Stimulated activated CD4-positive, alpha-beta T cell treated with anti-CD3 and anti-CD28 coated beads, Interleukin-12 subunit alpha, Interleukin-12 subunit beta, amount 100 ng/mL, for 24 hours (primary cell): ENCODE measurements at places on chromosomes 7 and 10.

- DNase-seq = no peak
Measured at GRCh38 chr10:30284865-30285594, 64.0 kb downstream of the MTPAP start.

DNA sequence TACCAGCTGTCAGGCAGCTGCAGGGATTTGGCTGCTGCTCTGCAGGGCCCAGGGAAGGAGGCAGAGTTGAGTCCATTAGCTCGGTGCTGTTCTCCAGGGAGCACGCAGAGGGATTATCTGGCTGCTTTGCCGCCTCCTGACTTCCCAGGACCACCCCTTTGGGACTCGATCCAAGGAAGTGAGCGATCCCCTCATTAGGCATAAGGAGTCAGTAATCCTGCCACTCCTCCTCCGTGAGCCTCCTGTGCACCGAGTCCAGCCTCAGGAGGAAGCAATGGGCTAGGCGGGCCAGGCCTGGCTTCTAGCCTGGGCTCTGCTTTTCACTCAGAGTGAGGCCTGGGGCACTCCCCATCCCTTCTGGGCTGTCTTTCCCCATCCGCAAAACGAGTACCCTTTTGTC, 417.9 kb downstream of the RPS24 start:
- DNase-seq = no peak

GRCh38 chr7:135232720-135233119, 918 bp upstream of the STRA8 start:
- DNase-seq = no peak

DNA sequence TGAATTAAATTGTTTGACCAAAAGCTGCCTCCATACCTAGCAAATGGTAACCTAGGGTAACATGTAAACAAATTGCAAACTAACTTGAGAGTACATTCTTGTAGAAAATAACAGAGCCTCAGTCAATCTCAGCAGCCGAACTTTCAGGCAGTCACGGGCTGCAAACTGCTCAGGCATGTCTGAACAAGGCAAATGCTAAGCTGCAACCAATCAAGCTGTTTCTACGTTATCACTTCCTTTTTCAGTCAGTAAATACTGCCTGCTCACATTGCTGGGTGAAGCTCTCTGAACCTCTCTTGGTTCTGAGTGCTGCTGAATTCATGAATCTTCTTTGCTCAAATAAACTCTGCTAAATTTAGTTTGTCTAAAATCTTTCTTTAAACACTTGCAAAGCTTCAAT, 1212.4 kb downstream of the SORCS1 start:
- DNase-seq = no peak

GRCh38 chr7:131015657-131015958, 281.6 kb upstream of the KLF14 start:
- DNase-seq = no peak

DNA sequence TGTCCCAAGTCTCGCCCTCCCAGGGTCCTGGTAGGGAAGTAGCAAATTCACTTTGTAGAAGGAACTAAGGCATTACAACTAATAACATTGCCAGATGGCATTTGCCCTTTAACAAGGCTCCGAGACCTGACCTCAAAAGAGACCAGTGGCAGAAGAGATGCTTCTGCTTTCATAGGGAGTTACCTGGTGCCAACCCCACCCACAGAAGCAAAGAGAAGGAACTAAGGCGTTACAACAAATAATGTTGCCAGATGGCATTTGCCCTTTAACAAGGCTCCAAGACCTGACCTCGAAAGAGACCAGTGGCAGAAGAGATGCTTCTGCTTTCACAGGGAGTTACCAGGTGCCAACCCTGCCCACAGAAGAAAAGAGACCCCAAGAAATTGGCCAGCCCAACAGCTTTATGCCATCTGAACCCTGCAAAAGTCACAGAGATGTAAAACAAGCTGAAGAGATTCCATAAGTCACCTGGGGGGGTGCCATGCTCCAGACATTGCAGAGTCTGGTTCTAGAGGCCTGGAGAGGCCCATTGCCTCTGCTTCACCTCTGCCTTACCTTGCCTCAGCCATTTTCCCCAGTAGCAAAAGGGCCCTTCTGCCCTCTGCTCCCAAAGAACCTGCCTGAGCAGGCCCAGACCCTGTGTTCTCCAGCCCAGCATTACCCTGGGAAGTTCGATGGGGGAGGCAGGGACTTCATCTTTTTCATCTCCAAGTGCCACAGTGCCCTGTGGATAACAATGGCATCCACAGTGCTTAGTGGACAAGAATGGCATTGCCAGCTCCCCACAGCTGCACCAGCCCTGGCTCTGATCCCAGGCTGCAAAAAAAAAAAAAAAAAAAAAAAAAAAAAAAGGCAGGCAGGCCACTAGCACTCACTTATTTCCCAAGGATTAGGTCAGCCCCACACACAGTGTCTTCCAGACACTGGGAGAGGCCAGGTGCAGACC, 179.5 kb upstream of the PLXNA4 start:
- no peak for DNase-seq

GRCh38 chr7:116265881-116266280, 55.5 kb downstream of the TES start:
- DNase-seq = no peak

DNA sequence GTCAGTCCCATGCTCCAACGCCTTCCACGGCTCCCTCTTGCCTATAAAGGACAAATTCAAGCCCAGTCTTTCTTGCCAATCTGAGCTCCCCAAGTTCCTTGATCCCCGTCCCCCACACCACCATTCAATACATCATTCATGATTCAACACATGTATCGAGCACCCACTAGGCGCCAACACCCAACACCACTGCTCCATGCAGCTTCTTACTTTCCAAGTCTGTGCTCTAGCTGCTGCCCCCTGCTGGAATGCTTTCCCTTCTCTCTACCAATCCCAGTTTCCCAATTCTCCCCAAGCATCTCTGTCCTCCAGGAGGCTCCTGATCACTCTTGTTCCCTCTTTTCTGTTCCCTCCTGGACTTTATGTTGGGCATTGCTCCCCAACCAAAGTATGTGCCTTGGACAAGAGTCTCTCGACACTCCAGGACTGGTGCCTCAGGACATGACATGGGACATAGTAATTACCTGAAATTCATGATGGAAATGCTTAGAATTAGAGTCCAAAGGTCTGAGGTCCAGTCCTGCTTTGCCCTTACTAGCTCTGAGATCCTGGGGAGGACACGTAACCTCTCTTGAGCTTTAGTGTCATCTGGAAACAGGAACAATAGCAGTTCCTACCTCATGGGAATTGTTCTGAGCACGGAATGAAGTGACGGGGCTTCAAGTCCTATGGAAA, 172.7 kb downstream of the NEURL1 start:
- DNase-seq = no peak

GRCh38 chr10:71230656-71231025, 18.3 kb downstream of the UNC5B start:
- DNase-seq = no peak

- DNase-seq = peak; percentile 59
Measured at GRCh38 chr10:62050893-62051433, 149.5 kb downstream of the ARID5B start.

GRCh38 chr10:15712883-15713282, 6.8 kb downstream of the ITGA8 start:
- DNase-seq = no peak

- no peak for DNase-seq
Measured at GRCh38 chr10:126713594-126713993, 43.1 kb upstream of the C10orf90 start.

DNA sequence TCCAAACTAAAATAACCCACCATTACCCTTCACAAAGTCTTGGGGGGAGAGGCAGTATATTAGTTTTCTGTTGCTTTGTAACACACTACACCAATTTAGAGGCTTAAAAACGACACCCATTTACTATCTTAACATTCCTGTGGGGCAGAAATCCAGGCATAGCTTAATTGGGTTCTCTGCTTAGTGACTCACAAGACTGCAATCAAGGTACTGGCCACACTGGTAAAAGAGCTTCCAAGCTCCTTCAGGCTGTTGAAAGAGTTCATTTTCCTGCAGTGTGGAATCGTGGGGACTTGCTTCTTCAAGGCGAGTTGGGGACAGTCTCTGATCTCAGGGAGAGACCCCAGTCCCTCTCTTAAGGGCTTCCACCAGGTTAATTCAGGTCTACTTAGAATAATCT, 139.1 kb downstream of the XPNPEP1 start:
- DNase-seq = no peak

DNA sequence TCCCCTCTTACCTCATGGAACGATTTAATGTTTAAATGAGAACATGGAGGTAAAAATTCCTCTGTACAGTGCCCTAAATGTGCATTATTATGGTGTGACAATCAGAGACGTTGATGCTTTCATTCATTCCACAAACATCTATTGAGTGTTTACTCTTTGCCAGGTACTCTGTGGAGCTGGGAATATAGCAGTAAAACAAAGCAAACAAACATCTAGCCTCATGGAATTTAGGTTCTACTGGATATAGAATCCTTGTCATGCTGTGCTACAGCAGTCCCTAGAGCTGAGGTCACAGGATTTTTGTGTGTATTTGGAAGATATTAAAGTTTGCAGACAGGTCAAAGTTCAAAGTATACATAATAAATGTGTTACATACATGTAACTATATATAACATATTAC, 140.7 kb downstream of the CUBN start:
- no peak for DNase-seq

DNA sequence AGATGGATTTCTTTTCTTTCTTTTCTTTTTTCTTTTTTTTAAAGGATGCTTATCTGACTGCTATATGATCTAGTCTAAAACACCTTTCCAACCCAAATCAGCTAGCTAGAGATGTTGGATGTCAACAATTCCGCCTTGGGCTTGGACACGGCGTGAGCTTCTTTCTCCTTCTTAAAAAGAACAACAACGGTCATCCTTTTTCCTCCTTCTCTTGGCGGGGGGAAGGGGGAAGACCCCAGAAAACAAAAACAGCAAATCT, 1.0 kb downstream of the BEND7 start:
- DNase-seq = no peak

GRCh38 chr7:36261019-36261754, 108.1 kb downstream of the EEPD1 start:
- DNase-seq = no peak

DNA sequence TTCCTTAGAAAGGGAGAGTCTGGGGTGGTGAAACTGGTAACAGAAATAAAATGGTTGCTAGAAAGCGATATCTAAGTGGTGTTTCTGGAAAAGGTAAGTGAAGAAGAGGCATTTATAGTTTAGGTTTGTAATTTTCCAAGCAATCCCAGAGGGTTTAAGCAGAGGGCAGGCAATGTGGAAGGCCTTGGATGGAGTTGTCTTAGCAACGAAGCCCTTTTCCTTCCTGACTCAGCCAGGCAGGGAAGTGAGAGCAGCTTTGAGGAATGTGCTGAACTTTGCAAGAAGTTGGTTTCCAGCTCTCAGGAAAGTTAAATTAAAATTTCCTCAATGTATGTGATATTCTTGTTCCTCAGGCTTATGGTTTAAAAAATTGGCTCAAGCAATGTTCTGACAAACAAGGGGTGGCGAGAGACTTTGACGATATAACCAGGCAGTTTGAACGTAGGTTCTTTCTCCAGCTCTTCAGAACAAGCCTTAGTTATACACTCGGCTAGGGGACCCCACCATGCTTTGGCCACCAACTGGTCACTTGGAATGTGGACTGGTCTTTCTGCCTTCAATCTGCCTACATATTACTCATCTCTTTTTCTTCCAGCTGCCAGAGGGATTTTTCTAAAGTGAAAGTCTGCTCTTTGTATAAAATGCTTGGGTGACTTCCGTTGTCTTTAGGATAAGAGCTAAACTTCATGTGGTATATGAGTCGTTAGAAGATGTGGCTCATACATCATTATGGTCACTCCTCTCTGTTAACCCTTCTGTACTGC, 66.9 kb upstream of the SLC25A13 start:
- no peak for DNase-seq

- no peak for DNase-seq
Measured at GRCh38 chr7:55472928-55473725, 99.2 kb downstream of the VOPP1 start.

DNA sequence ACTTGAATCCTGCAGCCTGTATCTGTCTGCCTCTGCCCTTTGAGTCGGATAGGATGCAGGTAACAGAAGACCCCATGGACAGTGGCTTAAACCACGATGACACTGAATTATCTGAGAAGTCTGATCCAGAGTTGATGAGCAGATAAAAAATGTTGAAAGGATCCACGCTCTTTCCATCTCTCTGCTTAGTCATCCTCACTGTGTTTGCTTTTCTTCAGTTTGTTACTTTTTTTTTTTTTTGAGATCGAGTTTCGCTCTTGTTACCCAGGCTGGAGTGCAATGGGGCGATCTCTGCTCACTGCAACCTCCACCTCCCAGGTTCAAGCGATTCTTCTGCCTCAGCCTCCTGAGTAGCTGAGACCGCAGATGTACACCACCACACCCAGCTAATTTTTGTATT, 36.9 kb upstream of the GOLGA7B start:
- no peak for DNase-seq

DNA sequence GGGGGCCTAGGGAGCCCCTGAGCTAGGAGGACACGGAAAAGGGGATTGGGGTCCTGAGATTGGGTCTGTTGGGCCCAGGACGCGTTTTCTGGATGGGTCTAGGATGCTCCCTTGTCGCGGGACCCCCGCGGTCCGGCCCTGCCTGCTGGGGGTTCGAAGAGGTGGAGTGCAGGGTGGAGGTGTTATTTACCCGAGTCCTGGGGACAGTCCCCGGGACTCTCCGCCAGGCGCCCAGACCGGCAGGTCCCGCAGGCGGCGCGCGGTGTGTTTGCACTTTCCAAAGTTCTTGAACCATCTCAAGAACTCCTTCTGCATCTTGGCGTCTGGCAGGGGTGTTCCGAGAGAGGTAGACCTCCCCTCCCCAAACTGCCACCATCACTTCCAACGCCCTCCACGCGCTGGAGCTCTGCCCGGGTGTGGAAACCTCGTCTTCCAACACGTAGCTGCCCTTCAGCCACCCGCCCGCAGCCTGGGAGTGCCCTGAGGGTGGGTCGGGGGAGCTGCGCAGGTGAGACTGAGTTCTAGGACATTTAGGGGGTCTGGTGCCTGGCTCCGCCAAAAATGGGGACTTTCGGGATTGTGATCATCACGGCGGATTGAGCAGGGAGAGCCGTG, 569 bp downstream of the CAV1 start:
- DNase-seq = peak; percentile 31

DNA sequence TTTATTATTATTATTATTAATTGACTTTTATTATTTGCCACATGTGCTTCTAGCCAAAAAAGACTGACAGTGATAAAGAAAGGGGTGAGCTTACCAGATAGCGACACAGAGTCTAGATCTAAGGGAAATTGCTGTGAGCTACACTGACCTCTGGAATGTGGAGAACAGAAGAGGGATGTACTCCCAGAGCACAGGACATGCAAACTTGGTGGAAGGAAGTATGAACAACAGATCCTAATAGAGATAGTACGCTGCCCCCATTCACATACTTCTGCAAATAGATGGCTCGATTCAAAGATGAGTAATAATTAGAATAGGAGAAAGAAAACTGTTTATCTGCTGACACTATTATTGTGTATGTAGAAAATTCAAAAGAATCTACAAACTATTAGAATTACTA, 109.3 kb upstream of the HPS1 start:
- no peak for DNase-seq

GRCh38 chr7:47418601-47419309, 163.2 kb downstream of the TNS3 start:
- no peak for DNase-seq

DNA sequence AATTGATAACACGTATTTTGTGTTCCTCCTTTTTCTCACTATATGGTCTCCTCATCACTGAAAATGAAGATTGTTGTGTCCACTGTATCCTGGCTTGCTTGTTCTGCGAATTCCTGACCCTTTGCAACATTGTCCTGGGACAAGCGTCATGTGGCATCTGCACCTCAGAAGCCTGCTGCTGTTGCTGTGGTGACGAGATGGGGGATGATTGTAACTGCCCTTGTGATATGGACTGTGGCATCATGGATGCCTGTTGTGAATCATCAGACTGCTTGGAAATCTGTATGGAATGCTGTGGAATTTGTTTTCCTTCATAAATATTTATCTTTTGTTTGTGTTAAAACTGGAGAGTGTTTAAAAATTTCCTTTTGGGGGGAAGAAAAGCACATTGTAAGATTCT, 93.7 kb downstream of the MDFIC start:
- DNase-seq = no peak
